Heart left ventricle (tissue), 16 donors: ENCODE measurements at places on chromosomes 1 and 21. TPM values are rescaled to one million over a fixed set of nuclear protein-coding genes. Genes with fewer than 3 reads are reported as not detected.
A peak's percentile ranks its signal among the peaks of the same experiment; 100 is the strongest.

KHDRBS1 gene
- polyA plus RNA-seq = 58.6 TPM

DNA sequence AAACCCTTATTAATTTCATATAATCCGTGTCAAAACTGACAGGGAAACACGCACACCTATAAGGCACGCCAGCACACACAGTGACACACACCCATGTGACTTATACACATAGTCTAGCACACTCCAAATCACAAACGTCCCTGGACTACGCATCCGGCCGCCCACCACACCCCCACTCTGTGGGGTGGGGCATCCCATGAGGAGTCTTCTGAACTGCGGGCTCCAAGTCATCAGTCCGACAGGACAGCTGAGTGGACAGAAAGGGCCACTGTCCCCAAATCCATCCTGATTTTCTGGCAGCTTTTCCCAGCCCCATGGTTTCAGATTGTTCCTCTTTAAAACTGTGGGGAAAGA is 829 bp downstream of the PEA15 start:
- DNase-seq = peak; percentile 63
- no peaks in the 10 kb centered on the region for H3K27me3 ChIP-seq
- peak overlapping the region; percentile 98 for H3K4me3 ChIP-seq
- H3K4me1 ChIP-seq = peaks cover 61% of the 10 kb centered on the region

DNA sequence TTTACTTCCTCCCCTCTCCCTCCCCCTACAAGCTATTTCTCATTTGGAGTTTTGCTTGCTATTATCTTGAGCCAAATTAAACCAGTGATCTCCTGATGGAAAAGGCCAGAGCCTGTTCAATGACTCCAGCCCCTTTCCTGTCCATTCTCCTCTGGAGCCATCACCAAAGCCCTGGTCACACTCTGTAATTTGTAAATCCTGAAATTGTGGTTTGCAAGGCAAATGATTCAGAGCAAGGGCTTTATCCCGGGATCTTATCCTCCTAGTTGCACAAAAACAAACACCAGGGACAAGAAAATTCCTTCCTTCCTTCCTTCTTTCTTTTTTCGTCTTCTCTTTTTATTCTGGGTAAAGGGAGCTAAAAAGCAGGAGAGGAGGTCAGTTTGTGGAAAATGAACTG is 366.1 kb upstream of the ST6GALNAC5 start:
- no peak overlapping the region for H3K27ac ChIP-seq
- DNase-seq = no peak
- no peaks in the 10 kb centered on the region for H3K36me3 ChIP-seq
- no peaks in the 10 kb centered on the region for H3K4me1 ChIP-seq
- no peak overlapping the region for H3K4me3 ChIP-seq

GRCh38 chr1:39310691-39311090 is 106.2 kb downstream of the MACF1 start:
- DNase-seq = no peak
- H3K27me3 ChIP-seq = no peaks in the 10 kb centered on the region
- no peak overlapping the region for H3K4me3 ChIP-seq
- no peaks in the 10 kb centered on the region for H3K4me1 ChIP-seq

DNA sequence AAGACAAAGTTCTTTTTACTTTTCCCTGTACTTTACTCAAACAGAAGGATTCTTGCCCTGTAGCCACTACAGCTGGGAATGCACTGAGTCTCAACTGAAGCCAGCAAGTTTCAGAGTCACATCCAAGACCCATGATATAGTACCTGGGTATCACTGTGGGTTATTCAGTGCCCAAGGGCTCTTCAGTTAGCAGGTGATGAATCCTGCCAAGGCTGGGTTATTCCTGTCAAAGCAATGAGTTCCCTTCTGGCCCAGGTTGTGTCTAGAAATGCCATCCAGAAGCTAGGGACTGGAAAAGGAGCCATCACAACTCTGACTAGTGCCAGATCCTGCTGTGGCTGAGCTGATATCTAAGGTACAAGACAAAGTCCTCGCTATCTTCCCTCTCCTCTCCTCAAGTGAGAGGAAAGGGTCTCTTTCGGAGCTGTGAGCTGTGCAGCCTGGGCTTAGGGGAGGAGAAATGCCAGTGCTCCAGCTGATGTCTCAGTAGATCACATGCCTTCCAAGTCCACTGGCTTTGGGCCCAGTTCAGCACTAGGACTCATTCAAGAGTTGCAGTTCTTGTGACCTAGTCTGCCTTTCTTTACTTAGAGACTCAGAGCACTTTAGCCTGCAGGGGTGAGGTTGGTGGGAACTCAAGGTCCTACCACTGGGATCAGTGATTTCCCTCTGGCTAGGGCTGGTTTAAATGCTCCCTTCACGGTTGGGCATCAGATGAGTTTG is 369.4 kb downstream of the TBX15 start:
- no peak overlapping the region for H3K27ac ChIP-seq
- DNase-seq = no peak
- H3K4me3 ChIP-seq = no peak overlapping the region
- H3K4me1 ChIP-seq = no peaks in the 10 kb centered on the region
- H3K27me3 ChIP-seq = no peaks in the 10 kb centered on the region

DNA sequence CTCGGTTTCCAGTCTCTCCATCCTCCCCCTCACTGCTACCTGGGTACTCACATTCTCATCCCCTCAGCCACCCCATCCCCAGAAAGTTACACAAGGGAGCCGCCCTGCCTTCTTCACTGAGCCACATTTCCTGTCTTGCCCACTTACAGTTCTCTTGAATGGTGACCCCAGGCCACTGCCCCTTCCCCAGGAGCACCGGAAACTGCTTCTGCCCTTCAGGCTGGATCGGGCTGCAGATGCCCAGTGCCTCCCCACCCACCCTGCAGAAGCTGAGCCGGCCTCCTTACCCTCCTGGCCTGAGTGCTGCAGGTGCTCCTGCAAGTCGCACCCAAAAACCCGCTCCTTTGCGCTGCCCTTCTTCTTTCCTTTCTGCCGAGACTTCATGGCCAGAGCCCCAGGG is 450 bp downstream of the ARHGAP30 start:
- H3K4me3 ChIP-seq = peak overlapping the region; percentile 27
- H3K27me3 ChIP-seq = peaks cover 9% of the 10 kb centered on the region
- no peaks in the 10 kb centered on the region for H3K36me3 ChIP-seq
- peaks cover 5% of the 10 kb centered on the region for H3K4me1 ChIP-seq
- no peak for DNase-seq
